RKO (cell line): ENCODE measurements at places on chromosomes 5 and 9.

DNA sequence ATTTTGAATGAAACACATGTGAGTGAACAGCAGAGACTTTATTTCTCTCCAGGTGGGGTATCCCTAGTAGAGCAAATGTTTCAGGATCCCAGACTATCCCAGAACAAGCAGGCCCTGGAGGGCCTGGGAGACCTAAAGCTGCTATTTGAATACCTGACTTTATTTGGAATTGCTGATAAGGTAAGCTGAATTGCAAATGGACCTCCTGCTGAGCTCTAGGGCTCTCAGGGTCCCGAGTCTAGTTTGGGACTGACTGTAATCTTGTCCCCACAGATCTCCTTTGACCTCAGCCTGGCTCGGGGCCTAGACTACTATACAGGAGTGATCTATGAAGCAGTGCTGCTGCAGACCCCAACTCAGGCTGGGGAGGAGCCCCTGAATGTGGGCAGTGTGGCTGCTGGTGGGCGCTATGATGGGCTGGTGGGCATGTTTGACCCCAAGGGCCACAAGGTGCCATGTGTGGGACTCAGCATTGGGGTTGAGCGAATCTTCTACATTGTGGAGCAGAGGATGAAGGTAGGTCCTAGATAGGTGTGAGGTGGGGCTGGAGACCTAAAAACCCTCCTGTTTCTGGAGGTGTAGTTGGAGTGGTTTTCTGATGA, 3.3 kb upstream of the ZMAT2 start:
- DNase-seq = no peak

- peak; percentile 58 for DNase-seq
These were observed 34.9 kb downstream of the NSA2 start for GRCh38 chr5:74801941-74802340.

GRCh38 chr9:107624234-107624948, 134.8 kb upstream of the KLF4 start:
- DNase-seq = no peak

DNA sequence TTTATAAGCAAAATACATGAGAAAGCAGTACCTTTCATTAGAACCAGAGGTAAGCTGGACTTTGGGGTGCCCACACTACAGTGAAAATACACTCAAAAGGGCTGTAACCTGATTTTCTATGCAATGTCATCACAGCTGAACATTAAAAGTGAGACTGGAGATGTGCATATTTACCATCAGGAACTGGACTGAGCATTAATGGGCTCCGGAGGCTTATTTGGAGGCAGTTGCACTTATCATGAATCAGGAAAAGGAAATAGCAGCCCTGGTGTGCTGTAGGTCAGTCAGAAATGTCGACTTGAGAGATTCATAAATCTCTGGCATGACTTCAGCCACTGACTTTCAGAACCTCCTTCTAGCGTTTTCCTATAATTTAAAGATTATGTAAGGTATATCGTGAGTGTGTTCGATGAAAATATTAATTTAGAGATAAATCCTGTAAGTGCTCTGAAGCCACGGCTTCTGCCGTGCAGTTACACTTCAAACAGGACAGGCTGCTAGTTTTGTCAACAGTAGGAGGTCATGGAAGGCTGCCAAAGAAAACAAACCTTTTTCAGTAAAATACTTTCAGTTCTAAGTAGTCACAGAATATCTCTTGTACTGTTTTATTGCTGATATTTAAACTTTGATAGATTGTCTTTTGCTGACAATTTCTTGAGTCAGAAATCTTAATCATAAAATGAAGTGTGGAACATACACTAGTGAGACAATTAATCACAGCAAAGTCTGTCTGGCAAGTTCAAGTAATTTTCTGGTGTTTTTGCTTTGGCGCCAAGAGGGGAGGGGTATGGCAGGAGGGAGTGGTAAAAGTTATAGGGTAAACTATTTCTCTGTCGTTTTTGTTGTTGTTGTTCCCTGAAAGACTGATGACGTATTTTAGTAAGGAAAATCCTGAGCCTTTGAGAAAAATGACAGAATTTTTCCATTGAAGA, 939.7 kb downstream of the NR2F1-AS1 start:
- no peak for DNase-seq

DNA sequence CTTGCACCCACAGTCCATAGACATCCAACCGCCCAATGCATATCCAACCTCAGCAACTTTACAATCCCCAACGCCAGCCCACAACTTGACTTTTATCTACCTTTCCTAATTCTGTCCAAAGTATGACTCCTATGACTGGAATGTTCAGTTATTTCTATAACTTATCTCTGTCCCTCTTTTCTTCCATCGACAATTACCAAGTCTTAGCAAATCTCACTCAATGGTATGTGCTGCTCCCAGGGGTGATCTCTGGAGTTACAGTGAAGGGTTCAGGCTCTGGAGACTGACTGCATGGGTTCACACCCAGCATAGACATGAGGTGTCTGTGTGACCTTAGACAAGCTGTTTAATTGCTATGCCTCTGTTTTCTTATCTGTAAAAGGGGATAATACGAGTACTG, 106.9 kb downstream of the SPOCK1 start:
- DNase-seq = no peak
